Esophagus squamous epithelium (tissue), 5 donors: ENCODE measurements at places on chromosomes 5 and 9.

- no peak overlapping the region for H3K4me3 ChIP-seq
- H3K27ac ChIP-seq = no peak overlapping the region
- no peak for DNase-seq
- peaks cover 7% of the 10 kb centered on the region for H3K27me3 ChIP-seq
- H3K4me1 ChIP-seq = no peaks in the 10 kb centered on the region
Measured at GRCh38 chr5:14557791-14558415, 23.7 kb upstream of the OTULINL start.

- no peak for DNase-seq
- H3K4me3 ChIP-seq = no peak overlapping the region
- H3K27me3 ChIP-seq = no peaks in the 10 kb centered on the region
- H3K4me1 ChIP-seq = no peaks in the 10 kb centered on the region
Measured at GRCh38 chr5:54845567-54845941, 139.8 kb downstream of the ESM1 start.

- DNase-seq = no peak
- H3K27me3 ChIP-seq = no peaks in the 10 kb centered on the region
- H3K27ac ChIP-seq = no peak overlapping the region
Measured at GRCh38 chr9:119280740-119281485, 88.3 kb downstream of the BRINP1 start.

DNA sequence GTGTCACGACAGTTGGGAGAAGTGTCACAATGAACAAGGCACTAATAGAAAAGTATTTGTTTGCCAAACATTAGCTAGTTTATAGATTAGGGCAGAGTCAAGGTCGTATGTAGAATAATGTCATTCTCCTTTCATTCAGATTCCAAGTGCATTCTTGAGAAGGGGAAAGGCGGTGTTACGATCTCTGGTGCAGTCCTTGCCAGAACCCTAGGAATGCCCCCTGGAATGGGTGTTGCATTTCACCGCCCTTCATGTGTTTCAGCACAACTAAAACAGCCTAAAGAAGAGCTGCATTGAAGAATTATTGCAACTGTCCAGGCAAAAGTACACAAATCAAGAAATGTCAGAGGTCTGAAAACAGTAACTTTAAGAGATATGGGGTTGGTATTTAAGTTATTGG, 721.0 kb upstream of the WWC1 start:
- no peaks in the 10 kb centered on the region for H3K27me3 ChIP-seq
- H3K27ac ChIP-seq = no peak overlapping the region
- no peak for DNase-seq
- H3K4me3 ChIP-seq = no peak overlapping the region

DNA sequence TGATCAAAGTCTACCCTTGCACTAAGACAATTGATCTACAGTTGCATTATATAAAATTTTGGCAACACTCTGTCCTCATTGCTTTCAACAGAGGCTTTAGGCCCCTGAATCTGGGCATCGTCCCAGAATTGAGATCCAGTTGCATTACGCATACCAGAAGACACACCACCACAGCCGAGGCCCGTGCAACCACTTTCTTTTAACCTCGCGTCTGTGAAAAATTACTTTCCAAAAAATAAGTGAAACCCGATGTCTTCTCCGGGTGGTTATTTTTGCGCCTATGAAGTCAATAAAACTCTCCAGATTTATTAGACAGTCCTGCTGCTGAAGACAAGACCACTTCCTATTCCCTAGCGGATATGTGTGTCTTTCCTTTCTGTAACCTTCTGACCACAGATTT, 52.1 kb upstream of the NFIB start:
- no peak for DNase-seq
- no peaks in the 10 kb centered on the region for H3K36me3 ChIP-seq
- peak overlapping the region; percentile 65 for H3K27ac ChIP-seq
- H3K27me3 ChIP-seq = no peaks in the 10 kb centered on the region

GRCh38 chr5:133480366-133480765, 132.0 kb downstream of the FSTL4 start:
- no peak for DNase-seq
- peaks cover 49% of the 10 kb centered on the region for H3K4me1 ChIP-seq
- H3K36me3 ChIP-seq = no peaks in the 10 kb centered on the region
- no peak overlapping the region for H3K27ac ChIP-seq
- H3K4me3 ChIP-seq = no peak overlapping the region
- no peaks in the 10 kb centered on the region for H3K27me3 ChIP-seq

- H3K27ac ChIP-seq = no peak overlapping the region
- no peak overlapping the region for H3K4me3 ChIP-seq
- H3K4me1 ChIP-seq = peaks cover 45% of the 10 kb centered on the region
- peaks cover 18% of the 10 kb centered on the region for H3K36me3 ChIP-seq
- DNase-seq = no peak
- H3K27me3 ChIP-seq = no peaks in the 10 kb centered on the region
Measured at GRCh38 chr5:10704949-10705621, 55.9 kb downstream of the DAP start.

DNA sequence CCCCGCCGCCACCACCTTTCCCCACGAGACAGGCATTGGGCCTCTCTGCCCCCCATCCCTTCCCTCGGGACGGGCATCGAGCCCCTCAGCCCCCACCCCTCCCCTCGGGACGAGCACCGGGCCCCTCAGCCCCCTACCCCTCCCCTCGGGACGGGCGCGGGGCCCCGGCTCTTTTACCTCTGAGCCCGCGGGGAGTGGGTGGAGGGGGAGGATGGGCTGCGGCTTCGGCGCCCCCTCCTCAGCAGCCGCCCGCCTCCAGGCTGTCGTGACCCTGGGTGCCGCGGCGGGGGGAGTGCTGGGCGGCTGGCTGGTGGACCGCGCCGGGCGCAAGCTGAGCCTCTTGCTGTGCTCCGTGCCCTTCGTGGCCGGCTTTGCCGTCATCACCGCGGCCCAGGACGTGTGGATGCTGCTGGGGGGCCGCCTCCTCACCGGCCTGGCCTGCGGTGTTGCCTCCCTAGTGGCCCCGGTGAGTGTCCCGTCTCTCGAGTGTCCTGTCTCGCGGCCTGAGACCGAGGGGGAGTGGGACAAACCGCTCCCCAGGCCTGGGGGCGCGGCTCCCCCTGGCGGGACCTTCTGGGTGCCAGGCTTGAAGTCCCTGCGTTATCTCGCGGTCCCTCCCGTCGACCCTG, 791 bp downstream of the SLC2A8 start:
- H3K27me3 ChIP-seq = no peaks in the 10 kb centered on the region
- H3K27ac ChIP-seq = peak overlapping the region; percentile 86
- H3K36me3 ChIP-seq = peaks cover 27% of the 10 kb centered on the region
- peak overlapping the region; percentile 98 for H3K4me3 ChIP-seq

GRCh38 chr5:32642276-32643002, 57.1 kb downstream of the SUB1 start:
- no peak overlapping the region for H3K27ac ChIP-seq
- no peak overlapping the region for H3K4me3 ChIP-seq
- no peaks in the 10 kb centered on the region for H3K27me3 ChIP-seq
- DNase-seq = no peak

- H3K4me3 ChIP-seq = no peak overlapping the region
- DNase-seq = no peak
- no peaks in the 10 kb centered on the region for H3K36me3 ChIP-seq
- no peaks in the 10 kb centered on the region for H3K27me3 ChIP-seq
- H3K4me1 ChIP-seq = no peaks in the 10 kb centered on the region
Measured at GRCh38 chr5:90803876-90804275, 245.3 kb downstream of the ADGRV1 start.

- H3K4me3 ChIP-seq = no peak overlapping the region
- H3K27ac ChIP-seq = peak overlapping the region; percentile 22
- no peaks in the 10 kb centered on the region for H3K36me3 ChIP-seq
- no peak for DNase-seq
- no peaks in the 10 kb centered on the region for H3K27me3 ChIP-seq
Measured at GRCh38 chr9:73073337-73074175, 78.1 kb upstream of the ANXA1 start.

DNA sequence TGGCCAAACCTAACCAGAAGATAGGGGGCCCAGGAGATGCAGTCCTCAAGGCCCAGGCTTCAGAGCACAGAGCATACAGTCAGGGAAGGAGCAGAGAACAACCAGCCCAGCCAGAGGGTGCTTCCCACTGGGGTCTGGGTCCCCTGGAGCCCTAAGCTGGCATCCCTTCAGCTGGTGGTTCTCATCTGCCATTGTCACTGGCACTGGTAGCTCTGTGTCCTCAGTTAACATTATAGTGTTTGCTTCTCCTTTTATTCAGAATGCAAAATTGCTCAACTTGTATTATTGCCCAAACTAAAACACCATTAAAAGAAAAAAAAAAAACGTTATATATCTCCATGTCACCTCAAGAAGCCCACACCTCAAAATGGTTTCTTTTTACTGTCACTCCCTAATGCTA, 219.2 kb downstream of the ENC1 start:
- H3K36me3 ChIP-seq = no peaks in the 10 kb centered on the region
- H3K4me3 ChIP-seq = no peak overlapping the region
- H3K27me3 ChIP-seq = no peaks in the 10 kb centered on the region
- H3K4me1 ChIP-seq = peaks cover 5% of the 10 kb centered on the region
- no peak overlapping the region for H3K27ac ChIP-seq
- DNase-seq = no peak

- H3K27me3 ChIP-seq = no peaks in the 10 kb centered on the region
- no peak for DNase-seq
- H3K27ac ChIP-seq = no peak overlapping the region
Measured at GRCh38 chr5:77175231-77175630, 35.2 kb upstream of the PDE8B start.
